ENCODE measurements at places on chromosomes 3 and 15. TPM values are rescaled to one million over a fixed set of nuclear protein-coding genes. Genes with fewer than 3 reads are reported as not detected.

DNA sequence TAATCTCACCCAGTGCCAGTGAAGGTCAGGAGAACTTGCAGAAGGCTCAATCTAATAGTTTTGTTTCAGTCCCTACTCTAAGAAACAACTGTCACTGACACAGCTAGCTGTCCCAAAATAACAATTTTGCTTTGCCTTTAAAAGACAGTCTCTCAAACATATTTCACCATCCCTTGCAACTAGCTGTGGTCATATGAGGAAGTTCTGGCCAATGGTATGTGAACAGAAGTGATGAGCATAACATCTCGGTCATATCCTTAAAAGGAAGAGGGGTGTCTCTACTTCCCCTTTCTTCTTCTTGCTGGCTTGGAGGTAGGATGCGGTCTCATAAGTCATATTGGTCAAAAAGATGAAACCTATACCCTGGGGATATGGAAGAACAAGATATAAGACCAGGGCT is 198.1 kb downstream of the NEK10 start:
- DNase-seq: no peak

GRCh38 chr3:139561255-139561817 is 21.8 kb upstream of the RBP1 start:
- no peak for DNase-seq

- no peak for DNase-seq
These were observed 55.8 kb upstream of the FAM98B start for GRCh38 chr15:38398134-38398533.

- no peak for DNase-seq
These were observed 9.1 kb downstream of the NCEH1 start for GRCh38 chr3:172701751-172702150.

The IL12A gene
- 1.3 TPM for polyA plus RNA-seq
